Endothelial cell (in vitro differentiated cells): ENCODE measurements at places on chromosomes 12 and 14. TPM values are rescaled to one million over a fixed set of nuclear protein-coding genes. Genes with fewer than 3 reads are reported as not detected.

FGF6 gene
- total RNA-seq = not detected

SIX6 gene
- not detected for total RNA-seq

MYF6 gene
- 0.31 TPM for total RNA-seq

SMOC1 gene
- 0.38 TPM for total RNA-seq

ACOT6 gene
- total RNA-seq = not detected

SSTR1 gene
- total RNA-seq = 0.21 TPM
